Activated CD4-positive, alpha-beta T cell treated with anti-CD3 and anti-CD28 coated beads for 36 hours (primary cell): ENCODE measurements at places on chromosomes 4 and X.
A peak's percentile ranks its signal among the peaks of the same experiment; 100 is the strongest.

- no peak for DNase-seq
Observed at GRCh38 chrX:53347948-53348347, 66.6 kb upstream of the IQSEC2 start.

GRCh38 chr4:39937683-39938268 is 39.9 kb downstream of the PDS5A start:
- peak; percentile 16 for DNase-seq

- DNase-seq = no peak
Observed at GRCh38 chr4:169663402-169663801, 43.0 kb downstream of the CLCN3 start.

DNA sequence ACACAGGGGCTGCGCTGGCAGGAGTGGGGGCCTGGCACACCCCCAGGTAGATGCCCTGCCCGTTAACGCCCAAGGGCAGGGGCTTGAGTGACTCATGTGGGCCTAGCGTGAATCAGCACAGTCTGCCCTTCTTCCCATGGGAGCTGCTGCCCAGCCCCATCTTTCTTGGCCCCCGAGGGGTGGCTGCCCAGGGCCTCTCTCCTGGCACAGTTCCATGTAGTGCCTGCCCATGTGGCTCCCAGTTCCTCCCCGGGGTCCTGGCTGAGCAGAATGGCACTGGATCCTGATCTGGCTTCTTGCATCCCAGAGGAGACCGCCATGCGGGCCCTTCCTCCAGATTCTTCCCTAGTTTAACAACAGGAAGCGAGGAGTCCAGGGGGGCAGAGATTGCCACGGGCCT is 2.1 kb upstream of the AVPR2 start:
- DNase-seq = no peak

GRCh38 chr4:24794480-24794879 is 893 bp upstream of the SOD3 start:
- DNase-seq = no peak

GRCh38 chr4:108840426-108840975 is 77.6 kb upstream of the ETNPPL start:
- peak; percentile 15 for DNase-seq

DNA sequence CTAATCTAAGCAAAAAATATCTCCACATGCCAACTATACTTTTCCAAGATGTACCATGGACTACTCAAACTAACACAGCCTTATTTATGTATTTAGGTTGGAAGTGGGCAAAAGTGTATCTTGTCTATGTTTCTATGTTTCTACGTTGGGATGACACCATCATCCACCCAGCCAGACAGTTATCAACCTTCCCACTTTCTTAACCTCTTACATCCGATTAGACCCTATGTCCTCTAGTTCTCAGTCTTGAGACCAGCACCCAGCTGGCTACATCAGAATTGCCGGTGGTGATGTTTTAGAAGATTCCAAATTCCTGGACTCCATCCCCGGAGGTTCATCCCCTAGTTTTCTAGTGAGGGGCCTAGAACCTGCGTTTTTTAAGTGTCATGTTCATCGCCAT is 1.0 kb upstream of the AASDH start:
- no peak for DNase-seq
